ENCODE measurements at places on chromosomes 4 and X. TPM values are rescaled to one million over a fixed set of nuclear protein-coding genes. Genes with fewer than 3 reads are reported as not detected.

Gene RAB41
- not detected for total RNA-seq

Gene XAGE1A
- not detected for total RNA-seq

Gene CLCN3
- total RNA-seq, result 45.1 TPM

Gene GABRQ
- not detected for total RNA-seq

Gene CENPE
- total RNA-seq, result 8.1 TPM

Gene PROM1
- 5.4 TPM for total RNA-seq
